ENCODE measurements at places on chromosomes 5 and 9. TPM values are rescaled to one million over a fixed set of nuclear protein-coding genes. Genes with fewer than 3 reads are reported as not detected.

The PHF24 gene
- 0.35 TPM for total RNA-seq

- DNase-seq = no peak
Measured at GRCh38 chr9:133035669-133036068, 4.9 kb downstream of the GTF3C5 start.

DNA sequence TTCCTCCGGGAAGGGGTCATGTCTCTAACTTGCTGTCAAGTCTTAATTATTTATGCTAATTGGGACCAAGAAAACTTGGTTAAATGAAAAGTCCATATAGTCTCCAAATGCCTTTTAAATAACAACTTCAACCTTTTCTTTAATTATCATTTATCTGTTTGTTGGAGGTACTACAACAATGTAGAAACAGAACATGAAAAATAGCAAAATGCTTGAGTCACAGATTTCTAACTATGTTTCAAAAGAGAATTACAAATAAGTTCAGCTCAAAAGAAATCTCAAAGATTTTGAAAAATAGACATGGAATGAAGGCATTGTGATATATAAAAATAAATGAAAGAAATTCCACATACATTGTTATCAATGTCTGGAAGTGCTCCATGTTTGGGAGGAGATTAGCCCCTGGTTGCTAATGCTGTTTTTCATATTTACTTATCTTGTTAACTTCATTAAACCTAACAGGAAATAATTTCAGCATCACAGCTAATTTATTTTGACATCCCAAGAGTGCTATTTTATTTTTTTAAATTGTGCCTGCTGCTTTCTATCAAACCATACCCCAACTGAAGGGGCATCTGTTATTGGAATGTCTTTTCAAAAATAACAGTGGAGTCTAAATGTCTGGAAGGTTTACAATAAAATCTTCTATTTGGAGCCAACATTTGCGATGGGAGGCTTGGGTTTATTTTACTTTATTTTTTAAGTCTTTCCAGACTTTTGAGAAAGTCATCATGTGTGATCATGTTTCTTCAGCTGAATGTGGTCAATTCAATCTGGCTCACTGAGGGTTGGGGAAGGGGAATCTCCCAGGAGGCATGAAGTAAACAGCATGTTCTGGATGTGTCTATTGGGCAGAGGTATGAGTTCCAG is 53.1 kb upstream of the ANKRD55 start:
- no peak for DNase-seq

- no peak for DNase-seq
Measured at GRCh38 chr9:75775166-75775565, 115.3 kb upstream of the PCSK5 start.

- peak; percentile 29 for DNase-seq
Measured at GRCh38 chr9:126151031-126151685, 175.5 kb upstream of the MVB12B start.

GRCh38 chr5:173775261-173776197 is 112.6 kb upstream of the CPEB4 start:
- DNase-seq = no peak
